ENCODE measurements at places on chromosomes 3 and 15.

DNA sequence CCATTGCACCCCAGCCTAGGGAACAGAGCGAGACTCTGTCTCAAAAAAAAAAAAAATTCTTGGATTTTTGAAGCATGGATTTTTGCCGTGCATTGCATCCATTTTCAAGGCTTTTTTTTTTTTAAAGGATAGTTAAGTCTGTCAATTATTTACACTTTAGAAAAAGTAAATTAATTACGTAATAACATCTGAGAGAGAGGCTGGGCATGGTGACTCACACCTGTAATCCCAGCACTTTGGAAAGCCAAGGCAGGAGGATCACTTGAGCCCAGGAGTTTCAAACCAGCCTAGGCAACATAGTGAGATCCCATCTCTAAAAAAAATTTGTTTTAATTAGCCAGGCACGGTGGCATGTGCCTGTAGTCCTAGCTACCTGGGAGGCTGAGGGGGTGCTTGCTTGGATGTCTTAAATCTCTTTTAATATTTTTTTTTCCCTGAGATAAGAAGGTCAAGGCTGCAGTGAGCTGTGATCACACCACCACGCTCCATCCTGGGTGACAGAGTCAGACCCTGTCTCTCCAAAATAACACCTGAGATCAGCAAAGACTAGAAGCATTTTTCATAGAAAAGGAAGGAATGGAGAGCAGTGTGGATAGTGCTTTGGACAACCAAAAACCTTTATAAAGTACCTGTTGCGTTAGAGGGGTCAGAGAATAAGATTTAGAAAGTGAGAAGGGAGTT, 6.8 kb upstream of the SENP7 start:
- DNase-seq, result no peak

GRCh38 chr3:128012050-128012449, 40.2 kb upstream of the SEC61A1 start:
- no peak for DNase-seq

- no peak for DNase-seq
Observed at GRCh38 chr15:76337059-76337695, 604 bp downstream of the ISL2 start.

DNA sequence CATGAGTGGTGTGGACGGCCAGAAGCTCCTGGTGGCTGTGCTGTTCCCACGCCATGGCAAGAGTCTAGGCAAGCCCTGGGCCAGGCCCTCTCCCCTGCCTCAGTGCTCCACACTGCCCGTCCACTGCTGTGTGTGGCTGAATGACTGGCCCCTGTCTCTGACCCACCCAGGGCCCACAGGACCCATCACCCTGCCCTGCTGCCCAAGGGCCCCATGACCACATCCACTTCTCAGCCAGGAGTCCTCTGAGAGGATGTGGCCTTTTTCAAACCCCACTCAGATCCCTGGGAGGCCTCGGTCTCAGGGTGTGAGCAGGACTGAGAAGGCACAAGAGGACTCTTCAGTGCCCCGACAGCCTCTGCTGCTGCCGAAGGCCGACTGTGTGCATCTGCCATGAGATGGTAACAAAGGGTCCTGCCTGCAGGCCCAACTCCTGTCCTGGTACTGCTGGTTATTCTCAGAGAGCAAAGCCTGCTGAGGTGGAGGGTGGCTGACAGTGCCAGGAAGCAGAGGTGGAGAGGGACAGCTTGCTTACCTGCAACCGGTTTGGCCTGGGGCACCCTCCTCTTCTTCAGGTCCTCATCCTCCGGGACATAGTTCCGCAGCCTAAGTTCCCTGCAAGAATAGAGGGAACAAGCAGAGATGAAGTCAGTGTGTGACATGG, 47.5 kb downstream of the PTH1R start:
- DNase-seq, result no peak

- no peak for DNase-seq
Observed at GRCh38 chr3:117485841-117486240, 776.3 kb downstream of the TUSC7 start.

GRCh38 chr3:72247126-72247525, 462.2 kb upstream of the PROK2 start:
- no peak for DNase-seq

GRCh38 chr3:137297770-137298169, 340.0 kb downstream of the IL20RB start:
- DNase-seq, result no peak

- DNase-seq, result no peak
Observed at GRCh38 chr3:63964681-63965485, 52.7 kb upstream of the SCAANT1 start.

- DNase-seq, result no peak
Observed at GRCh38 chr3:168933614-168934013, 729.9 kb downstream of the MECOM start.
